ENCODE measurements at places on chromosomes 7 and 10.

GRCh38 chr10:46555713-46556514 lies 544 bp downstream of the GPRIN2 start:
- DNase-seq, result no peak

GRCh38 chr7:137879357-137880158 lies 32.8 kb upstream of the DGKI start:
- DNase-seq, result peak; percentile 54

GRCh38 chr10:22049635-22050034 lies 46.1 kb upstream of the DNAJC1 start:
- no peak for DNase-seq

DNA sequence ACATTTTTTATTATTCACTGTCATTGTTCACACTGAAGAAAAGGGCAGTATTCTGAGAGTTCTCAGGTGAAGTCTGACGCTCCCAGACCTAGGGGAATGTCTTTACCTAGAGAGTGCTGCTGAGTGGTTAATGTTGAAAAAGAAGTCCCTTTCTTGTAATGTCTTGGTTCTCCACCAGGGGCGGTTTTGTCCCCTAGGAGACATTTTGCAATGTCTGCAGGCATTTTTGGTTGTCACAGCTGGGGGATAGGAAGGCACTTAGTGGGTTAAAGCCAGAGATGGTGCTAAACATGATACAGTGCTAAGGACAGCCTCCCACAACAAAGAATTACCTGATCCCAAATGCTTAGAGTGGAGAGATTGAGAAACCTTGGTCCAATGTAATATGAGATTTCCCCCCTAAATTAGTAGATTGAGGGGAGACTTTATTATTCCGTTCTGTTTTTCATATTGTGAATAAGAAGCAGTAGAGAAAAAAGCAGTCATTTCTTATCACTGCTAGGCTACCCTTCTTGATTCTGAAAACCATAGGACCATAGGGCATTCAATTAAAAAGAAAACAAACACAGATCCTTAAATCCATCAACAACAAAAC lies 13.1 kb downstream of the UMAD1 start:
- DNase-seq, result no peak

DNA sequence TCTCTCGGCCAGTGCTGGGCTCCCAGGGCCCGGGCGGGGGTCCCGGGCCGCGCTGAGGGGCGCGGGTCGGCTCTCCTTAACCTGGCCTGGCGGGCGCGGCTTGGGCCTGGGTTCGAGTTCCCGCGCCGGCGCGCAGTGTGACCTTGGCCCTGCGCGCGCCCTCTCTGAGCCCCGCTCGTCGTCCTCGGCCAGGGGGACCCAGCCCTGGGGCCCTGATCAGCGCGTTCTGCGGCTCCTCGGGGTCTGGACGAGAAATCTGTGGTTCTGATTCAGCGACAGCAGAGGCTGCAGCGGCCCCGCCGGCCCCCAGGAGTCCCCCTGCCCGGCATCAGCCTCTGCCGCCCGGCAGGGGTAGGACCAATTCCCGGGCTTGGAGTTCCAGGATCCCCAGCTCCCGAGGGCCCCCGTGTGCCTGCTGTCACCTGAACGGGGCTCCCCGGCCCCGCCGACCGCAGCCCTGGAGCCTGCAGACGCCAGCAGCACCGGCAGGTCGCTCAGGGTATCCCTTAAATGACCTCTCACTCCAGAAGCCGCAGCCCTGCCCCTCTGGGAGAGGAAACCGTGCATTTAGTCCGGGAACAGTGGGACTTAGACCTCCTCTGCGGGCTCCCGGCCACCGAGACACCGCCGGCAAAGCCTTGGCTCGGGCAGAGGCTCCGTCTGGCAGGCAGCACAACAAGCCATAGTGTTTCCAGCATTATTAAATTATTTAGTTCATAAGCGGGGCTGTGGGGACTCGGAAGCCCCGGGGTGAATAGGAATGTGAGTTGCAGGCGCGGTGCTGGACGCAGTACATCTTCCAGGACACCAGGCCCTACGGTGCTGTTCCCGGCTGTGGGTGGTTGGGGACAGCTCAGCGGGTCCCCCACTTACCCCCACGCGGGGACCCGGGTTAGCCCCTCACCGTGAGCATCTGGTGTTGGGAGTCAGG lies 572 bp downstream of the CHST12 start:
- no peak for DNase-seq

- no peak for DNase-seq
Measured at GRCh38 chr7:137942484-137943115, 59.3 kb downstream of the CREB3L2 start.

- DNase-seq, result peak; percentile 1
Measured at GRCh38 chr10:48708144-48708543, 23.5 kb downstream of the WDFY4 start.

GRCh38 chr7:113370910-113371309 lies 252.6 kb upstream of the SMIM30 start:
- no peak for DNase-seq

DNA sequence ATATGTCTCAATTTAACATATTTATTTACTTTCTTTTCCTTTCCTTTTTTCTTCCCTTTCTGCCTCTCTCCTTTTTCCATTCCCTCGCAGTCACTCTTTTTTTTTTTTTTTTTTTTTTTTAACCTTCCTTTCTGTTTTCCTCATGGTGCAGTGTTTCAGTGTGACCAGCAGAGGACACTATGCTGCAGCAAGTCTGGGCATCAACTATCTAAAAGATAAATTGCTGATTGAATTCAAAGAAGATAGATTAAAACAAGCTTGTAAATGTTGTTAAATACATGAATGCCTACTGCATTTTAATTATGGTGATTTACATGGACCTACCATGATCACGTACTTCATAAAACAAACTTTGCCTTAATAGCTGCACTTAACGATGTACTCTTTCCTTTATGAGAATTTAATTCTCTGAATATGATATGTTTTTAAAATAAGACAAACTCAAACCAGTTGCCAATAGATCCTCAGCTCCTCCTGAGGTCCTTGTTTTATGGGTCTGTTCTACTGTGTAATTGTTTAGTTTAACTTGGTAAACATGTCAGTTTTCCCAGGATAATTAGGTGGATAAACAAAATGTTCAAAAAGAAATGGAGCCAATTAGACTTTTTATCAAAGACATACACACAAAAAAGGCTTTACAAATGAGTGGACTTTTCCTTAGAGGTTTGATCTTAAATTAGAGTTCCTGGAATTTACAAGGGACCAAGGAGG lies 101.0 kb upstream of the AGR3 start:
- DNase-seq, result peak; percentile 49

- no peak for DNase-seq
Measured at GRCh38 chr7:87475359-87476178, at the start of gene ABCB4. Gene ABCB4, minus strand, starts transcription at chr7:87475680. Its CDS starts 215 bp downstream, at chr7:87475465.

DNA sequence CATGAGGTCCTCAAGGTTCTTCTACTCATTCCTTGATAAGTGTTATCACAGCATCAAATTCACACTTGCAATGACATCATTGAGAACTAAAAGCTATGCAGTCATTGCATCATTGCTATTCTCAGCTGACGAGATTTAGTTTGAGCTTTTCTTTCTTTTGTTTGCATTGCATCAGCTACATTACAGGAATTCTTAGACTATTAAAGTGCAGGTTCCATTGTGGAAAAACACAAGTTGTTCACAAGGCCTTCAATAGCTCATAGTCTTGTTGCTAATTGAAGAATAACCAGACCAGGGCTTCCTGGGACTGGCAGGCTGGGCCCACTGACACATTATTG lies 139.3 kb downstream of the CXCL12 start:
- no peak for DNase-seq

GRCh38 chr10:99828464-99828863 lies 46.0 kb downstream of the ABCC2 start:
- DNase-seq, result no peak
